Activated CD8-positive, alpha-beta T cell treated with anti-CD3 and anti-CD28 coated beads for 36 hours (primary cell): ENCODE measurements at places on chromosomes 5 and 9.

- DNase-seq: peak; percentile 79
Measured at GRCh38 chr9:137406876-137407589, 15.9 kb downstream of the EXD3 start.

- DNase-seq: no peak
Measured at GRCh38 chr9:97767891-97768290, 70.8 kb upstream of the XPA start.

- no peak for DNase-seq
Measured at GRCh38 chr9:137452761-137453642, 6.1 kb downstream of the NSMF start.

GRCh38 chr5:56677690-56678305, 137.6 kb upstream of the MAP3K1 start:
- no peak for DNase-seq

- no peak for DNase-seq
Measured at GRCh38 chr5:74953937-74954720, 87.9 kb upstream of the FAM169A start.

GRCh38 chr9:16060436-16061129, 507.7 kb downstream of the CCDC171 start:
- peak; percentile 19 for DNase-seq

DNA sequence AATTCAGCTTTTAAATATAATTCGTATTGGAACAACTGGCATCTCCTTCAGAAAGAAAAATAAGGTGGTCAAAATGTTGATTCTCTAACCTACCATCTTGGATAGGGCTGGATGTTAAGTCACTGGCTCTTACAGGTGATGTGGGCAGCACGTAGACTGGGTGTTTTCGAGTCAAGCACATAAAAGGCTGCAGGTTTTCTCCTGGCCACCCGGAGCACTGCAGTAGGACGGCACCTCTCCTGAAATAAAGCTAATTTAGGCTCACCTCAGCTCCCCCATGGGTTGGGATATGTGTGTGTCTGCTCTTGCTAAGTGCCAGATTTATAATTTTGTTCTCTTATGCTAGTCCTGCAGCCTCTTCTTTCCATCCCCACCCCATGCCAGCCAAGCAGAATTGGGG, 80.3 kb downstream of the IQGAP2 start:
- no peak for DNase-seq

DNA sequence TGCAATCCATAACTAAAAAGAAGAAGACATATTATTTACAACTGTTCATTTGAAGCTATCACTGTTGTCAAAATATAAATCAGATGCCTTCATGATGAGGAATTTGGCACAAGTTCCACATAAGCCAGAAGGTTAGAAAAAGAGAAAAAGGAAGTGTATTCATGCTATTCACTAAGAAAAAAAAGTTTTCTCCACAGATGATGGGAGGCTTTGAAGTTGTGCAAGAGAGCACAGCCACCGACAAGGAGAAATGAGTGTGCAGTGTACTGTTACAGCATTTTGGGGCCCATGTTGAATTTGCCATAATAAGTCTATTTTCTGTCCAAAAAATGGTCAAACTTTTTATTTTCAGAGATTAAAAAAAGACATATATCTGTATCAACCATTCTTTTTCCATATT, 32.9 kb upstream of the IFNK start:
- no peak for DNase-seq

DNA sequence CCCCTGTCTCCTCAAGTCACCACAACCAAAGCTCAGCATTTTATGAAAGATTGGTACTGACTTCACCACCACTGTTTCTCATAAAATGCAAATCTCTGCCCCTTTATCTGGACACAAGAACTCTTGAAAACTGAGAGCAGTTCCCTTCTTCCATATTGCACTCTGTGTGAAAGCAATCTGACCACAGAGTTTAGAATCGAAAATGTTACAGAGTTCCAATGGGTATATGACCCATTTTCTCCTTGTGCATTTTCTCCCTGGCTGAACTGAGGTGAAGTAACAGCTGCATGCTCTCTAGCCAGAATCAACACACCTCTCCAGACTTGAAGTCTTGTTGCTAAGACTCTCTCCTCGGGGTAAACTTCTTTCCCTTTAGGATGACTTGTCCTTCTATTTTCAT, 111.0 kb upstream of the PLCXD3 start:
- no peak for DNase-seq

DNA sequence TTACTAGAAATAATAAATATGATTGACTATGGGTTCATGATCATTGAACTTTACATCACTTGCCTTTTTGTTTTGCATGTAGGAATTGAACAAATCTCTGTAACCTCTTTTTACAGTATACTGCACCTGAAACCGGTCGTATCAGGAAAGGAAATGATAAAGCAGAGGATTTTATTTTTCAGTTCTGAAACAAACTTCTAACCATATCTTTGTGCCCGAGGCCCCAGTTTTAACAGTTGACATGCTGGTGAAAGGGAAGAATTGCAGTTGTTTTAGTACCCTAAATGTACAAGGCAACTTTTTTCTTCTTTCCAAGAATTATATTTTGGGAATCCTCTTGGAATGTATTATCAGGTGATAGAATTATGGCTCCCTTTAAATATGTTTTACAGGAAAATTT, 27.8 kb downstream of the TMEM38B start:
- no peak for DNase-seq

DNA sequence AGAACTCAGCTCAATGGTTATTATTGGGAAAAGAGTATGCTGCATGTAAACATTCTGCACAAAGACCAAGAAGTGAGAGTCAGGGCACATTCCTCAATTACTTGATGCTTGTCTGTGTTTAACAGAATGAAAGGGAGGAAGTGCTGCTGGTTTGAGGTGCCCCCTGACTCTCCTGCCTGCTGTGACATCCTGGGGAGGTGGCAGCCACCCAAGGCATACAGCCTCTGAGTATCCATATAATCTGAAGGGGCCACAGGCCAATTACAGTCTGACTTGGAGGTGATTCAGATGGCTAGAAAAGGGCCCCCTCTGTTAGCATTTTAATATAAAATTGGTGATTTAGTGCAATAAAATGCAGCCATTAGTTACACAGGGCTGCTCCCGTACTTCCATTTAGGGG, 313.8 kb downstream of the ASTN2 start:
- no peak for DNase-seq

DNA sequence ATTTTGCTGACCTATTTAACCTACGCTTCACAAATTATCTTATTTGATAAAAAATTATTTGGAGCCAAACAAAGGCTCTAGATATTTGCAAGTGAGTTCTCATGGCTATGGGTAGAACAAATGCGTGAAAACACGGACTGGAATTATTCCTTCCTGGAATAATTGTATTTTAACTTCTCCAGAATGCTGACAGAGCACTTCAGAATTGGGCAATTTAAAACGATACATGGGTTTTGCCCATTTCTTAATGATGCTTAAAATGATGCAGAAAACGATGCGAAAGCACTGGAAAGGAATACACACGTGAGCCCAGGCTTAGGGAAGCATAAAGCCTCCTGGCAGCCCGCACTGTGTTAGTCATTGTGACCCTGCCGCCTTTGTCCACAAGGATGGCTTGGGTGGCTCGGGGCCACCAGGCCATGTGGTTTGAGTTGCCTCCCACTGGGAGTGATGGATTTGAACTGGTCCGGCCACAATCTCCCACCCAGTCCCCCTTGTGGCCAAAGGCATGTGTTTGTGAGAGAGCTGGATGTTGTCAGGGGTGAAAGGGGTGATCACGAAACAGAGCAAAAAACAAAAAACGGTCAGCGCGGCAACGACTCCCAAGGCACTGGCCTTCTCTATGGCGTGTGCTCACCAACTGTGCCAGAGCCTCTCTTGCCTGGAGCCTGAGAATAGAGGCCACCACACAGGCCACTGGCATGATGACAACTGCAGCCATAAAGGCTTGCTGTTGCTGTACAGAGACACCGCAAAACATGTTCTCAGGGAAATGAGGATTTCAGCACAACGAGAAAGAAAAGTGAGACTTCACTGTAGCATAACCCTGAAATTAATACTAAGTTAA, 234.2 kb upstream of the ADAMTS16 start:
- no peak for DNase-seq

- DNase-seq: no peak
Measured at GRCh38 chr5:180810959-180811622, 8.5 kb upstream of the MGAT1 start.

DNA sequence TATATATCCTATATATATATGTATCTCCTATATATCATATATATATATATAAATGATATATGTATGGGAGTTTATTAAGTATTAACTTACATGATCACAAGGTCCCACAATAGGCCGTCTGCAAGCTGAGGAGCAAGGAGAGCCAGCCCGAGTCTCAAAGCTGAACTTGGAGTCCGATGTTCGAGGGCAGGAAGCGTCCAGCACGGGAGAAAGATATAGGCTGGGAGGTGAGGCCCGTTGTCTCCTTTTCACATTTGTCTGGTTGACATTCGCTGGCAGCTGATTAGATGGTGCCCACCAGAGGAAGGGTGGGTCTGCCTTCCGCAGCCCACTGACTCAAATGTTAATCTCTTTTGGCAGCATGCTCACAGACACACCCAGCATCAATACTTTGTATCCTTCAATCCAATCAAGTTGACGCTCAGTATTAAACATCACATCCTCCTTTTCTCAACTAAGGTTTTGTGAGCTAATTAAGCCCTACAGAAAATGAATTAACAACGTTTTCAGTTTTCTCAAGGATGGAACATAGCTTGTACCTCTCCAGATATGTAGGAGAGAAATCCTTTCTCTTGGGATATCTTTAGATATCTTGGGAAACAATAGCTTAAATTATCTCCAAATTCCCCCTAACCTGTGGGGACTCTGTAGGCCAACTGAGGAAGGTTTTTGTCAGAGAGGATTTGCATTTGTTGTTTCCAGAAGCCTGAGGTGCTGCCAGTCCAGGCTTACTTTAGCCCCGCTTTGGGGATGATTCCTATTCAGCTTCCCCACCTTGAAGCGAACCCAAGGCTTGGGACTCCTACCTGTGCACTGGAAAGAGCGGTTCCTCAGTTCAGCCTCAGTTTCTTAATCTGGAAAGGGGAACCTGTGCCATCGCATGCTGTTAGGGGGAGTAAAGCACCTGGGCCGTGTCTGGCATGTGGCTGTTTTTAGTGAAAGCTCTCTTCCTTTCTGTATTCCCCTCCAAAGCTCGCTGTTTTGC, 163.2 kb downstream of the CACNA1B start:
- DNase-seq: no peak

DNA sequence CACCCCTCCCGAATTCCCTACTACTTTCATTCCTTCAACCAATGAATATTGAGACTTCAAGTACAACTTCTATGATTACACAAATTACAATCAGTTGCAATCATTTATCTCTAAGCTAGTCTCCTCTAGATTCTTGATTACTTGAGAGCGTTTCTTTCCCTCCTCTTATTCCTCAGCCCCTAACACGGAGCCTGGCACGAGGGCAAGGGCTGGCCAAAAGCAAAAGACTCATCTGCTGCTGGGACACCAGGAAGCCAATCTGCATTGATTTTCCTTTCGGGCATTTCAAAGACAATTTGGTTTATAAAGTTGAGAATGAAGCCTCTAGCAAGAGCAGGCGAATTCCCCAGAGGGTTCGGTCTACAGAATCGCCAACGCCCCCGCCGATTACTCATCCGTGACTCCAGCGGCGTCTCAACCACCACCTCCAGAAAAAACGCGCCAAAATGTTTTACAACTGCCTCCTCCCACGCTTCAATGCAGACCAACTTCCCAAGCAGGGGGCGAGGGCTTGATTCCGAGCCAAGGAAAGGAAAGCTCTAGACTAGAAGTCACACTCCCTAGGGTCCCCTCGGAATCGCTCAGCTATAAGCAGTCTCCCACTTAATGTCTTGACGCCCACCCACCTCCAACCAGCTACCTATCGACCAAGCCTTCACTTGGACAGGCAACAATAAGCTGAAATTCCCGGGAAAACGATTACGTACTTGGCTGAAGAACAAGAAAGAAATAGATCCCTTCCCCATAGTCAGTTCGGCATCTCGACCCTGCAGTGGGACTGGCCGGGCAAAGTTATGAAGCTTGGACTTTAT, 1.5 kb downstream of the PCSK1 start:
- DNase-seq: peak; percentile 61

DNA sequence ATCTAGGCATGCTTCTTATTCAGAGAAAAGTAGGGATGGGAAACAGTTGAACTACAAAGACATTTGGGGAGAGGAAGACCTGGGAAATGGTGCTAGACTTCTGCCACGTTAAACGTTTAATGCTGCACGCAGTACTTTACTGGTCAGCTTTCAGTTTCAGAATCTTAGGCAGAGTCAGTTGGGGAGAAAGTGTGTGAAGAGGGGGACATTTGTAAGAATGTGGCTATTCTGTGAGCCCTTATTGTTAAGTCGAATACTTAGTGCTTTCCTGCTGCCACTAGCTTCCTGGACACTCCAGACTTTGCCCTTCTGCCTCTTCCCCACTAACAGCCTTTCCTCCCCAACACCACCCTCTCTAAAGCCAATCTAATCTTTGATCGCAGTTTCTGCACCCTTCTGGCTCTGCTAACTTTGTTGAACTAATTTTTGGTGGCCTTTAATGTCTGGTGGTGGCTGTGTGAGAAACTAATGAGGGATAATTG, 6.1 kb downstream of the CYSTM1 start:
- DNase-seq: no peak

DNA sequence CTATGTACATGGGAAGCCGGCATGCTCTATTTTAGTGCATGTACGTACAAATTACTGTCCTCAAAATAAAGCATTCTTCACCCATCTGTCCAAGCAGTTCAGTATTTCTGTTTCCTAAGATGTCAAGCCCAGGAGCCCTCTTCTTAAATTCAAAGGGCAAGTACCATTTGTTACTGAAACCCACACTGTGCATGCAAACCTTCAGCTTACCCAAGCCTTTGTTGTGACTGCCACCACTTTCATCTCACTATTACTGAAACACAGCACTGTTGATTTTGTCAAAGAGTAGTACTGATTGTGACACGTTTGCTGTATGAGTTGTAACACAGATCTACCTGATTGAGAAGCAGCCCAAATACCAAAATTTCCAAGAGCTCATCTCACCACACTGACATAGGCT, 390.4 kb upstream of the IZUMO3 start:
- DNase-seq: no peak

DNA sequence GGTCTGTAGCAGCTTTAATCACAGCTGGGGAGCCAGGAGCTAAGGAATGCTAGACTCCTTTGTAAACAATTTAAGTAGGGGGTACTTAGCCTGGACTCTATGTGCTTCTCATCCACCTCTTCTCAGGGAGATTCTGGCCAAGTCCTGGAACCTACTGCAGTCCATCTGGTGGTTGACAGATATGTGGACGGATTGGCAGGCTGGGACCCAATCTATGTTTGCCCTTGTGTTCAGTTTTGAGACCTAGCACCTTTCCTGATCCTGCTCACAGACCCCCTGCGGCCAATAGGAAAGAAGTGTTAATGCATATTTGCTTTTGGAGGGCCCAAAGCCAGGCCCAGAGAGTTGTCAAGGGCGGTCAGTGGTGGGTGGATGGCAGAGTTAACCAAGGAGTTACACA, 6.4 kb downstream of the SLC22A5 start:
- no peak for DNase-seq

- no peak for DNase-seq
Measured at GRCh38 chr9:10678790-10679189, 66.0 kb upstream of the PTPRD start.
